Activated T-helper 1 cell treated with anti-CD3 and anti-CD28 coated beads, Interleukin-2, amount 50 U/mL, for 16 hours (primary cell): ENCODE measurements at places on chromosomes 11 and 22.

GRCh38 chr22:50363166-50363802 lies 20.2 kb downstream of the PPP6R2 start:
- DNase-seq: no peak

- DNase-seq: no peak
Measured at GRCh38 chr11:67538306-67538705, 15.1 kb upstream of the CABP2 start.

DNA sequence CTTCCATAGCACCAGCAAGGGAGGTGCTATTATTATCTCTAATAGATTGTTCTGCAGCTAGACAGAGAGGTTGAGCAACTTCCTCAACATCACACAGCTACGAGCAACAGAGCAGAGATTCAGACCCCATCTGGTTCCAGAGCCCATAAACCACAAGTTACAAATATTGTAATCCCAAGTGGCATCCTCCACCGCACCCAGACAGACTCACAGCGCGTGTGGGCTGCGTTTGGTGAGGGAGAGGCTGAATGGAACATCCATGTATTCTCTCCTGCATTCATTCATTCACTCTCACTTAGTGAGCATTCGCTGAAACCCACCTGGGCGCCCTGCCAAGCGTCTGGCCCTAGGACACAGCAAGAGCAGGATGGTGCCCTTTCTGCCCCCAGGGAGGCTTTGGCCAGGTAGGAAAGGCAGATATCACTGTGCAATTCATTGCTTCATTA lies 33.5 kb downstream of the LIF start:
- no peak for DNase-seq

GRCh38 chr11:34513682-34514449 lies at the start of gene ELF5:
TSS of gene ELF5 (minus strand) at chr11:34513794. CDS start at chr11:34505749, 8,045 bp downstream.
- DNase-seq: no peak

DNA sequence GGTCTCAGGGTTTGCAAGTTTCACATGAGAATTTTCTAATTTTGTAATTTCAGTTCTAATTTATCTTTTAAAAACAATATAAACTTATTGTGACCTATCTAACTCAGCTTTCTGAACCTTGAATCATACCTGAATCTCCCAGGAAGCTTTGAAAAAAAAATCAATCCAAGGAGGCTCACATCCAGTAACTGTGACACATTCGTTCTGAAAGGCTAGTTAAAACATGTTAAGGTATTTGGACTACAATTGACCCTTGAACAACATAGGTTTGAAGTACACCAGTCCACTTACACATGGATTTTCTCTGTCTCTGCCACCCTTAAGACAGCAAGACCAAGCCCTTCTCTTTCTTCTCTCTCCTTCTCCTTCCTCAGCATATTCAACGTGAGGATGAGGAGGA lies 40.0 kb downstream of the DDI1 start:
- DNase-seq: no peak

- DNase-seq: no peak
Measured at GRCh38 chr11:73528483-73529203, 69.3 kb downstream of the FAM168A start.

- DNase-seq: no peak
Measured at GRCh38 chr11:47552056-47552565, 821 bp downstream of the CELF1 start.

DNA sequence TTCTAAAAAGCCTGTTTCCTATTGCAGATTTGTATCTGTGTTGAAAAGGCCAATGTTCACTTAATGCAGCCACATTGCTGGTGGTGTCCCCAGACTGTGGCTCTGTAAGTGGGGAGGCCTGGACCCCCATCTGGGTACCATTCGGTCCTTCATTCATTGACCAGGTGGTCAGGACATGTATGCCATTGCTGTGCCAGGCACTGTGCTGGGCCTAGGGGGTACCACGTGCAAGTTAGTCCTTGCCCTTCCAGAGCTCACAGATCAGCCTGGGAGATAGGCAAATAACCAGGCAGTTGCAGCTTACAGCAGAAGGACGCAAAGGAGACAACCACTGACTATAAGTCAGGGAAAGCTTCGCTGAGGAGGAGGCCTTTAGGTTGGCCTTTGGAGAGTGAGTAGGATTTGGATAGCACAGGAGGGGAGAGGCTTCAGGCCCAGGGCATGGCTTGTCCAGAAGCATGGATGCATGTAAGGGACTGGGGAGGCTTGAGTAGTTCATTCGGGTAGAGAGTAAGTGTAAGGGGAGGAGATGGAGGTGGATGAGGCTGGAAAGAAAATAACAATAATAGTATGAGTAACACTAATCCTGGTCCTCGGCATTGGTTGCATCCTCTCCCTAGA lies 5.0 kb downstream of the PRDM11 start:
- no peak for DNase-seq

GRCh38 chr11:72079819-72080325 lies 470 bp downstream of the NUMA1 start:
- no peak for DNase-seq

DNA sequence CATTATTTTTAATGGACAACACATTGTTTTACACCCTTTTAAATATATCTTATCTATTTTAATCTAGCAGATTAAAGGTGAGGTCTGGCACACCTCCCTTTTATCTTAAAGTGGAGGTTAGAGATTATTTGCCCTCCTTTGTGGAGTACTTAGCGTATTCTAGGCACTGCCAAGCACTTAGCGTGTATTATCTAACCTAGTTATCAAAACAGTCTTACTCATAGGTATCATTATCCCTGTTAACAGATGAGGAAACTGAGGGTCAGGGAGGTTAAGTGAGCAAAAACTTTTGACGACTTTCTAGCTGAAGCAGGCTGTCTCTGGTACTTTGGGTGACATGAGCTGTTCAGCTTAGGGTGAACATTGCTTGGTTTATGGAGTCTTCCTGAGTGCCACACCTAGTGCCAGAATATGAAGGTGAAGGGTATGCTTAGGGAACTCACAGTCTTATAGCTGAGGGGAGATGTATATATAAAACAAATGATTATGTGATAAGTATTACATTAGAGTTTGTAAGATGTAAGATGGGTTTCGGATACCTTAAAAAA lies 55.0 kb downstream of the ZNRF3 start:
- DNase-seq: no peak

DNA sequence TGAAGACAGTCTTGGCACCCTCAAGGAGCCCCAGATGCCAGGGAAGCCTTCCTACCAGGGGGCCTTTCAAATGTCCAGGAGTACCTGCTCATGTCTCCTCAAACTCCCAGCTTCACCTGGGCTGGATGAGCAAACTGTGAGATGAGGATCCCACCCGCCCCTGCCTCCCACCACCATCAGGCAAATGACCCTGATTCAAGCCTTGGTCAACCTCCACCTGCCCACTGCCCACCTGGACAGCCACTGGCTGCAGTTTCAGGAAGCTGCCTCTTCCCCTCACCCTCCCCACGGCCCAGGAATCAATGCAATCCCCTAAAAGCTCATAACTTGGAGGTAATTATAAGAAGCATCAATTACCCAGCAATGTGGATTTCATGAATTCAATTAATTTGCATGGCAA lies 122.7 kb downstream of the BUD13 start:
- DNase-seq: no peak

- DNase-seq: no peak
Measured at GRCh38 chr22:29479417-29480261, at the start of gene NEFH. TSS of gene NEFH (plus strand) at chr22:29480218. CDS start at chr22:29480263, 45 bp downstream.

DNA sequence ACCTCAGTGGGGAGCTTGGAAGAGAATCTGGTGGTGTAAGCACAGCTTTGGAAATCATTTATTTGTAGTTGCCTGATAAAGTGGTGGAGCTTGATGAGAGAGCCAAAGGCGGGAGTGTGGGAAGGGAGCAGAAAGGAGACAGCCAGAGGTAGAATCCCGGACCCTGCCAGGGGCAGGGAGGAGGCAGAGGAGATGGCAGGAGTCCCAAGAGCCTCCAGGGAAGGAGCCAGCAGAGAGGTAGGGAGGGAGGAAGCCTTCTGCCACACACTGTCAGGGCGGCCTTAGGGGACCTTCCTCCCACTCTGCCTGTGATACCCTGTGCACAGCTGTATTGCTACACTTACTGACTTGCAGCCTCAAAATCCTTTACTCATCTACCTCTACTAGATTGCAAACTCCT lies 15.4 kb downstream of the SCUBE2 start:
- DNase-seq: no peak

- DNase-seq: no peak
Measured at GRCh38 chr11:2577991-2578928, 121.5 kb downstream of the KCNQ1OT1 start.

GRCh38 chr11:13667795-13668101 lies 720 bp upstream of the FAR1 start:
- DNase-seq: no peak

GRCh38 chr11:6427516-6427915 lies 8.6 kb upstream of the APBB1 start:
- no peak for DNase-seq

DNA sequence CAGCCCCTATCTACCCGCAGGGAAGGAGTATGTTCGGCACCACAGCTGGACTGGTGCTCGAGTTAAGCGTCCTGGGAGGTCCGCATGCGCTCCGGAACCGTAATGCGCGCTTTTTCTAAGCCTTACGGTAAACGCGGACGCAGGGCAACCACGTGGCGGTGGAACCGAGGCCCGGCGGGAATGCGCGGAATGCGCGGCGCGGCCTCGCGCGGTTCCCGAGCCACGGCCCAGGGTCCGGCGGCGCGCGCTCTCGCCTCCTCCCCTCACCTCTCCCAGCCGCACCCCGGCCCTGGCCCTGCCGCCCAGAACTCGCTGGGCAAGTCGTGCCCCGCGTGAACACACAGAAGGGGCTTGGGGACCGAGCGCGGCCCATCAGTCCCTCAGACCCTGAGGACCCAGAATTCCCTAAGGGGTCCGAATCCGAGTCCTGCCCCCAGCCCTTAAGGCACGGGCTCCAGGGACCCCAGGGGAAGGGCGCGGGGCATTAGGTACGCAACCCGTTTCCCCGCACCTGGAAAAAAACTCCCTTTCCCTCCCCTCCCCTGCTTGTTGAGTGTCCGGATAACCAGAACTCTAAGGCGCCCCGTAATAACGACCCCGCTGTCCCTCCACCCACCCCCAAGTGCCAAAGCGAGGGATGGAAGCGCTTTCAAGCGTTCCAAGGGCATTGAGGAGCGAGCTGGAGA lies 4.3 kb upstream of the CCND1 start:
- DNase-seq: no peak

DNA sequence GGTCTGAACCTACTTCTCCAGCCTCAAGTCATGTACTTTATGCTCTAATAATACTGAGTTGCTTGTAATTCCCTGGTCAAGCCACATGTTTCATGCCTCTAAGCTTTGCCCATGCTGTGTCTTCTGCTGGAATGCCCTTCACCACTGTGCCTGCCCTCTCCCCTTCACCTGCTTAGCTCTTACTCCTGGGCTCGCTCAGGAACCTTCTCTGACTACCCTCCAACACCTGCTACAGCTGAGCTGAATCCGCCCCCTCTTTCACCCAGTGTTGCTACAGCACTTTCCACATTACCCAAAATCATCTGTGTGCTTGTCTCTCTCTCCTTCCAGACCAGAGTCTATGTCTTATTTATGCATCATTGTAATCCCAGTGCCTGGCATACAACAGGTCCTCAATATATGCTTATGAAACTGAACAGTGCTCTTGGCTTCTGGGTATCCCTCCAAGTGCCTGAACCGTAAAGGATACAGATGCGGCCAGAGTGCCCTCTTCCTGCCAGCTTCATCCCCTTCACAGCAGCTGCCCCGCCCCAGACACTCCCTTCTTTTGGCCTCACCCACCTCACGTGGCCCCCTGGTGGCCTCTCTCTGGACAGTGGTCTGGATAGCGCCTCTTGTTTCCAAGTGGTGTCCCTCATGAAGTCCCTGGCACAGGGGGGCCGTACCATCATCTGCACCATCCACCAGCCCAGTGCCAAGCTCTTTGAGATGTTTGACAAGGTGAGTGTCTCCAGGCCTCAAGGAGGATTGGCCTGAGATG lies 7.1 kb downstream of the ABCG4 start:
- DNase-seq: no peak

- DNase-seq: no peak
Measured at GRCh38 chr22:30882184-30882717, 86.3 kb downstream of the MORC2 start.

DNA sequence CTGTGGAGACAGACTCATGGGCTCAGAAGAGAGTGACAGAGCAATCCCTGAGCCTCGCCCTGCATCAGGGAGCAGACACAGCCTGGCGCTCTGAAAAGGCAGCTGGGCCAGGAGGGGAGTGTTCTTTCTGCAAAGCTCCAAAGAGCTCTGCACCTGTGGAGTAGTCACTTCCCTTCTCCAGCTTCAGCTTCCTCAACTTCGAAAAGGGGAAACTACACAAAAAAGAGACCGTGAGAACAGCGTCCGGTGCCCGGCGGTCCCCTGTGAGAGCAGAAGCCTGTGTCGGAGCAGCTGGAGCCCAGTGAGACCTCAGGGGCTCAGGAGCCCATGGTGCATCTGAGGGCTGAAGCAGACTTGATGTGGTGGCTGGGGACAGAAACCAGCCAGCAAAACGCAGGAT lies 35.1 kb downstream of the TP53I11 start:
- DNase-seq: no peak

GRCh38 chr11:58577555-58578135 lies 1.2 kb upstream of the ZFP91 start:
- DNase-seq: peak; percentile 73

- DNase-seq: no peak
Measured at GRCh38 chr11:18987454-18988231, 48.4 kb upstream of the MRGPRX1 start.

- DNase-seq: no peak
Measured at GRCh38 chr11:39374963-39375698, 2084.3 kb downstream of the LRRC4C start.

- DNase-seq: no peak
Measured at GRCh38 chr11:70590356-70590991, 192.1 kb downstream of the CTTN start.
